AG04450 (cell line): ENCODE measurements at places on chromosomes 5 and 9.

- DNase-seq = no peak
These were observed 78.4 kb downstream of the TSPAN17 start for GRCh38 chr5:176725521-176726280.

GRCh38 chr9:125284855-125285254, 23.2 kb downstream of the GAPVD1 start:
- DNase-seq = no peak

DNA sequence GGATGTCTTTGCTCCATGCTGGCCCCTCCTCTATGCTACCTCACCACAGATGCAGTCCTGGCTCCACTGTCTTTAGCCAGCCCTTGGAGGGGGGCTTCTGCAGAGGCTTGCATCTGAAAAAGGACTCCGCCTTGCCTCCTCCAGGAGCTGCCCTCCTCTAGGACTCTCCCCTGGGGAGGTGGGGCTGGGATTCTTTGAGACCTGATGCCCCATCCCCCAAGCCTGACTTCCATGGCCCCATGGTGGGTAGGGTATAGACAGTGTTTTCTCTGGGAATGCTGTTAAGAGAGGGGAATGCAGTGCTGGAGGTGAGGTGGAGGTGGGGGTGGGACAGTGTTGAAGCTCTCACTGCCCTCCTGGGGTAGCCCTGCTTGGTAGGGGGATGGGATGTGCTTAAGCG, 14.3 kb downstream of the JADE2 start:
- no peak for DNase-seq

GRCh38 chr9:134895908-134896833, 15.6 kb downstream of the FCN2 start:
- DNase-seq = peak; percentile 27

GRCh38 chr5:136985785-136986475, 513.2 kb downstream of the SPOCK1 start:
- DNase-seq = no peak

DNA sequence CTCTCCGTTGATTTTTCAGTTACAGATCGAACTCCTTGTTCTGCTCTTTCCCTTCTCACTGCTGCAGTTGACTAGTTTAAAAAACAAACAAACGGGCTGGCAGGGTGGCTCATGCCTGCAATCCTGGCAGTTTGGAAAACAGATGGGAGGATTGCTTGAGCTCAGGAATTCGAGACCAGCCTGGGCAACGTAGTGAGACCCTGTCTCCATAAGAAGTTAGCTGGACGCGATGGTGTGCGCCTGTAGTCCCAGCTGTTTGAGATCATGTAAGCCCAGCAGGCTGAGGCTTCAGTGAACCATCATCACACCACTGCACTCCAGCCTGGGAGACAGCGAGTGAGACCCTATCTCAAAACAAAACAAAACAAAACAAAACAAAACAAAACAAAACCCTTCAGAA, 51.4 kb upstream of the NCS1 start:
- no peak for DNase-seq

DNA sequence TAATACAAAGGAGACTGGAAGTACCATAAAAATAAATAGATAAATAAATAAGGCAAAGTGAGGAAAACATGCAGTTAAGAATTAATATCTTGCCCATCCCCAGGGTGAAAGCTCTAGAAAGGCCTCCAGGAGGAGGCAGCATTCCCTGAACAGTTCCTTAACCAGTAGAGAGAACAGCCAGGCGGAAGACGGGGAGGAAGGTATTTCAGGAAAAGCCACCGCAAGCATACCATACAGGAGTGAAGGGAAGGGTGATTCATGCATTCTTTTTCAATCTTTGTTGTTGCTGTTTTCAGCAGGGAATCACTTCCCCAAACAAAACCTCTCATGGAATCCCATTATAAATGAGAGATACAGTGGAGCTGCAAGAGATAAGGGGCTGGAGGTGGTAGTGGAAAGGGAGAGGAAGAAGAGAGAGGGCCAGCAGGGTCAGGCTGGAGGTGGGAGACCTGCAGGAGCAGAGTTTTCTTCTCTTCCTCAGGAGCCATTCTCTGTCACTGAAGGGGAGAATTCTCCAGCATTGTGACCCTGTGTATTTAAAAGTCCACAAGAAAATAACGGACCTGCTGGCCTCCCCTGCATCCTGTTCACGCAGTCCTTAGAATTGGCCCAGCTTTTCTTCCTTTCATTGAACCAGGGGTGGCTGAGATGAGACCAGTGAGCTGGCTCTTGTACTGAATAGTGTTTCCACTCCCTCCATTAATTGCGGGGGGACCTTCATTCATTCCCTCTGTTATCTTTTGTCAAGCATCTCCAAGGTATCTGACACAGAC, 255.9 kb downstream of the FAM114A2 start:
- DNase-seq = no peak

DNA sequence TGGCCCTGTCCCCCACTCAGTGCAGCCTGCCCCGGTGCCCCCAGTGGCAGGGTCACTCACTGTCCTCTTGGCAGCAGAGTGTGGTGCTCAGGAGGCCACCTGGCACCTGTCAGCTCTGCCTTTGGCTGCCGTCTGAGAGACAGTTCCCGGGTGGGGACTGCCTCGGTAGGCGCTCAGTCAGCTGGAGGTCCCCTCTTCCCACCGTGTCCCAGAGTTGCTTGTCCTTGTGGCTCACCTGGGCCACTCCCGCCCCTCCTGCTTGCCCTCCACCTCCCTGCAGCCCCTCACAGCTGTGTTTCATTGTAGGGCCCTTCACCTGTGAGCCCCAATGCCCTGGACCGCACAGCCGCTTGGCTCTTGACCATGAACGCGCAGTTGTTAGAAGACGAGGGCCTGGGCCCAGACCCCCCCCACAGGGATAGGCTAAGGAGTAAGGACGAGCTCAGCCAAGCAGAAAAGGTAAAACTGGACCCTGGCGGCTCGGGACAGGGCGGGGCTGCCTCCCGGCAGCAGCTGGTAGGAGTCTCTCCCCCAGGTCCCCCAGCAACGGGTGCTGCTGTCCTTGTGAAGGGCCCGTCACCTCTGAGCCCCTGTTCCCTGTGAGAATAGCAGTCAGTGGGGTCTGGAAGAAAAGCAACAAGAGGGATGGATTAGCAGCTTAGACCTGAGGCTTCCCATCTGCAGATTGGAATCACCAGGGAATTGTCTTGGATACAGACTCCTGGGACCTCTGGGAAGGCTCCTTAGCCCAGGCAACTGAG, 122.7 kb downstream of the DAB2IP start:
- no peak for DNase-seq

- DNase-seq = no peak
These were observed 116.6 kb upstream of the DPYSL3 start for GRCh38 chr5:147626464-147626863.

GRCh38 chr5:138952962-138953361, 77.8 kb upstream of the LRRTM2 start:
- DNase-seq = no peak
